ENCODE measurements at places on chromosomes 6 and 20. TPM values are rescaled to one million over a fixed set of nuclear protein-coding genes. Genes with fewer than 3 reads are reported as not detected.

- no peak overlapping the region for H3K4me3 ChIP-seq
- H3K27me3 ChIP-seq: no peaks in the 10 kb centered on the region
- H3K4me1 ChIP-seq: no peaks in the 10 kb centered on the region
- no peaks in the 10 kb centered on the region for H3K36me3 ChIP-seq
- no peak for DNase-seq
- H3K27ac ChIP-seq: no peak overlapping the region
Observed at GRCh38 chr6:169487579-169488436, 214.0 kb downstream of the WDR27 start.

- no peak overlapping the region for H3K27ac ChIP-seq
- DNase-seq: no peak
- H3K4me1 ChIP-seq: no peaks in the 10 kb centered on the region
- H3K27me3 ChIP-seq: no peaks in the 10 kb centered on the region
- no peaks in the 10 kb centered on the region for H3K36me3 ChIP-seq
Observed at GRCh38 chr6:12980741-12981140, 264.2 kb downstream of the PHACTR1 start.

DNA sequence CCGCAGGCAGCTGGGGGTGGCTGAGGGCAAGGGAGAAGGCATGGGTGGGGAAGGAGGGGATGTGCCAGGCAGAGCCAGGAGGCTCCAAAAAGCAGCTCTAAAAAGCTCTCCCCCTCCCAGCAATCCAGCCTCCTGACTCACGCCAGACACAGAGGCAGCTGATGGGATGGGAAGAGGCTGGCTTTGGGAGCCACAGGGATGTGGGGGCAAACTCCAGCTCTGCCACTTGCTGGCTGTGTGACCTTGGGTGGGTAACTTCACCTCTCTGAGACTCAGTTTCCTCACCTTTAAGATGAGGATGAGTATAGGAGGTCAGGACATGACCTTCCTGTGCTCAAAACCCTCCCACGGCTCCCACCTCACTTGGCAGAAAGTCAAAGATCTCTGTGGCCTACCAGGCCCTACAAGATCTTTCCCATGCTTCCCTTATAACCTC lies 148.9 kb downstream of the CEBPB start:
- H3K27me3 ChIP-seq: peaks cover 3% of the 10 kb centered on the region
- peaks cover 54% of the 10 kb centered on the region for H3K4me1 ChIP-seq
- H3K36me3 ChIP-seq: no peaks in the 10 kb centered on the region
- peak overlapping the region; percentile 39 for H3K4me3 ChIP-seq
- H3K27ac ChIP-seq: no peak overlapping the region
- no peak for DNase-seq

DNA sequence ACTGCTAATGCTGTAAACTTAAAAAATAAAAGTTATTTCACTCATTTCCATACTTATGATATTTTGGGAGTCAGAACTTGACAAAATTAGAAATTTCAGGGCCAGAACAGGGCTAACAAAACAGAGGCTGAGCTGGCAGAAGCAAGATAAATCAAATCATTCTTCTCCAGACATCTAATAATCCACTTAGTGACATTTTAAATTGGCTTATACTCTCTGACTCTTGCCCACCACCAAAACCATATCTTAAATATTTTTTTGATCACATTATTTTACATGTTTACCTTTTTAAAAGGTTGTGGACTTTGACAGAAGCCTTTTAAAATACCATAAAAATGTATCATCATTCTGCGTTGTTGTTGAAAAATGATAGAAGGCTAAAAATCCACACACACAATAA lies 116.5 kb downstream of the LMBRD1 start:
- H3K27me3 ChIP-seq: no peaks in the 10 kb centered on the region
- no peak overlapping the region for H3K4me3 ChIP-seq
- no peak overlapping the region for H3K27ac ChIP-seq
- H3K36me3 ChIP-seq: no peaks in the 10 kb centered on the region
- DNase-seq: no peak
- H3K4me1 ChIP-seq: no peaks in the 10 kb centered on the region

- H3K27me3 ChIP-seq: peaks cover 23% of the 10 kb centered on the region
- H3K4me3 ChIP-seq: peak overlapping the region; percentile 69
- H3K36me3 ChIP-seq: no peaks in the 10 kb centered on the region
- peak overlapping the region; percentile 66 for H3K27ac ChIP-seq
Observed at GRCh38 chr6:53347921-53348370, 804 bp downstream of the ELOVL5 start.

- peak; percentile 36 for DNase-seq
- peak overlapping the region; percentile 10 for H3K4me3 ChIP-seq
- peak overlapping the region; percentile 0 for H3K27ac ChIP-seq
- no peaks in the 10 kb centered on the region for H3K36me3 ChIP-seq
Observed at GRCh38 chr6:79158856-79159516, 75.5 kb downstream of the HMGN3 start.

GRCh38 chr6:105428342-105428957 lies 25.6 kb upstream of the PREP start:
- no peaks in the 10 kb centered on the region for H3K27me3 ChIP-seq
- H3K27ac ChIP-seq: peak overlapping the region; percentile 68
- peaks cover 39% of the 10 kb centered on the region for H3K4me1 ChIP-seq
- no peaks in the 10 kb centered on the region for H3K36me3 ChIP-seq
- H3K4me3 ChIP-seq: peak overlapping the region; percentile 51
- DNase-seq: peak; percentile 92

- no peak for DNase-seq
- H3K4me3 ChIP-seq: no peak overlapping the region
- no peak overlapping the region for H3K27ac ChIP-seq
- H3K4me1 ChIP-seq: no peaks in the 10 kb centered on the region
Observed at GRCh38 chr6:9496837-9497236, 918.0 kb downstream of the TFAP2A start.

- no peak overlapping the region for H3K27ac ChIP-seq
- no peaks in the 10 kb centered on the region for H3K4me1 ChIP-seq
- H3K27me3 ChIP-seq: peaks cover 67% of the 10 kb centered on the region
- H3K4me3 ChIP-seq: no peak overlapping the region
- H3K36me3 ChIP-seq: no peaks in the 10 kb centered on the region
- DNase-seq: no peak
Observed at GRCh38 chr20:56945057-56945456, 316.0 kb downstream of the TFAP2C start.

GRCh38 chr6:134152767-134153485 lies 100.5 kb upstream of the SLC2A12 start:
- no peak overlapping the region for H3K4me3 ChIP-seq
- no peak overlapping the region for H3K27ac ChIP-seq
- DNase-seq: no peak
- H3K36me3 ChIP-seq: no peaks in the 10 kb centered on the region
- no peaks in the 10 kb centered on the region for H3K27me3 ChIP-seq

- no peaks in the 10 kb centered on the region for H3K27me3 ChIP-seq
- peaks cover 7% of the 10 kb centered on the region for H3K4me1 ChIP-seq
- peaks cover 9% of the 10 kb centered on the region for H3K36me3 ChIP-seq
- DNase-seq: no peak
- no peak overlapping the region for H3K27ac ChIP-seq
- H3K4me3 ChIP-seq: no peak overlapping the region
Observed at GRCh38 chr6:107533415-107534059, 43.6 kb downstream of the SOBP start.

GRCh38 chr6:152273638-152274037 lies 363.5 kb downstream of the SYNE1 start:
- peaks cover 22% of the 10 kb centered on the region for H3K4me1 ChIP-seq
- DNase-seq: no peak
- no peak overlapping the region for H3K27ac ChIP-seq
- H3K27me3 ChIP-seq: no peaks in the 10 kb centered on the region
- no peak overlapping the region for H3K4me3 ChIP-seq

DNA sequence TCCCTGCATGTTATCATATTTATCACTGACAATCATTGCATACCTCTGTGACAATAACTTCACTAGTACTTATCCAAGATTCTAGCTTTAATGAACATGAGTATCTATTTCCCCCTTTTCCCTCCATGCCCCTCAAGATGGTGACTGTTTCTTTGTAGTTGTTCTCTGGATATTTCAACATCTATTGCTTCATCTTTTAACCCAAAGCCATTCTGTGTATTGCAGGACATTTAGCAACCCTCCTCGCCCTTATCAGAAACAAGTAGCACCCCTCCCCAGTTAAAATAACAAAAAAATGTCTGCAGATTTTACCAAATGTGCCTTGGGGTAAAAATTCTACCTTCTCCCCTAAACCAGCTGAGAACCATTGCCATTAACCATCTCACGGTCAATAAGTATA lies 979.8 kb upstream of the MANEA start:
- no peak overlapping the region for H3K27ac ChIP-seq
- DNase-seq: no peak
- H3K27me3 ChIP-seq: no peaks in the 10 kb centered on the region

DNA sequence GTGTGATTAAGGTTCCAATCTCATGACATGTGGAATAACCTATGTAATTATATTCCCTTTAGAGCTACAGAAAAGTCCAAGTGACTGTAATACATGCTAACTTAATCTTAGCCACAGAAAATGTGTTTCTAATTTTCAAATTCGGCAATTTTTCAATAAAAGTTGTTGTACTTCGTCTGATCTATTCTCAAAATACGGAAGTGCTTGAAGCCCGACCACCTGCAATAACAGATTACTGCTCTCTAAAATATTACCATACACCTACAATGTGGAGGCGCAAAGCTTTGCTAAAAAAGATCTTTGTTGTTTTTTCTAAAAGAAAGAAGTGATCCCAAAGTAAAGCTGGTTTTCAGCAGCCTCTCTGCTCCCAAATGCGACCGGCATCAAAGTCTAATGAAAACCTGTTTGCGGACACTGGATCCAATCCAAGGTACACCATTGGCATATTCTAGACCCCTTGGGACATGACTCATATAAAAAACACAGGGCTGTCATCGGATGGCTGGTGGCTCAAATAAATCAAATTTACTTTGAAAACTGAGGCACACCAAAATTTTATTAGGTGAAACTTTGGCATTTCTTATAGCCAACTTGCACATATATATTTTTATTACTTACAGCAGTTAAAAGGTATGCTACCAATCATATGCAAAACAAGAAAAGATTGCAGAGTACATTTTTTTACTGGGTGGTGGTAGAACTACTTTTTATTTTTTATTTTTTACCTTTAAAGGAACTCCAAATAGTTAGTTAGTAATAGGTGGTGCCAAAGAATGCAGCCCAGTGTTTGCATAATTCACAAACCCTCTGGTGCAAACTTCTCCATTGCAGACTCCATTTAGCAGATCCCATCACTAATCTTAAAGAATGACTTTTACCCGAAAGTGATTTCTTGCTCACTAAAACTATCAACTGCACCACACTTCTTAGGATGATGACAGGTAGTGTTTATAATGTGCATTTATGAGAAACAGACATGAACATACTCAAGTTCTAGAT lies 118.7 kb upstream of the TBX18 start:
- H3K27me3 ChIP-seq: no peaks in the 10 kb centered on the region
- H3K27ac ChIP-seq: no peak overlapping the region
- H3K4me3 ChIP-seq: no peak overlapping the region
- no peak for DNase-seq
- no peaks in the 10 kb centered on the region for H3K36me3 ChIP-seq

GRCh38 chr6:84033523-84034451 lies at the start of gene MRAP2:
Gene MRAP2, plus strand, starts transcription at chr6:84033772. Its CDS starts 21,547 bp downstream, at chr6:84055319.
- H3K27ac ChIP-seq: no peak within 1 kb of the TSS
- no peak for DNase-seq
- H3K4me1 ChIP-seq: 0 out of 2 replicates have a peak, but pooled peaks cover 5% of the 10 kb centered on the region
- H3K4me3 ChIP-seq: peak within 1 kb of the TSS; percentile 79
- H3K36me3 ChIP-seq: no peaks in the 10 kb centered on the region

GRCh38 chr20:29874476-29875202 lies 1382.8 kb upstream of the DEFB115 start:
- no peaks in the 10 kb centered on the region for H3K36me3 ChIP-seq
- no peak for DNase-seq
- H3K27ac ChIP-seq: no peak overlapping the region
- no peaks in the 10 kb centered on the region for H3K4me1 ChIP-seq
- no peak overlapping the region for H3K4me3 ChIP-seq

DNA sequence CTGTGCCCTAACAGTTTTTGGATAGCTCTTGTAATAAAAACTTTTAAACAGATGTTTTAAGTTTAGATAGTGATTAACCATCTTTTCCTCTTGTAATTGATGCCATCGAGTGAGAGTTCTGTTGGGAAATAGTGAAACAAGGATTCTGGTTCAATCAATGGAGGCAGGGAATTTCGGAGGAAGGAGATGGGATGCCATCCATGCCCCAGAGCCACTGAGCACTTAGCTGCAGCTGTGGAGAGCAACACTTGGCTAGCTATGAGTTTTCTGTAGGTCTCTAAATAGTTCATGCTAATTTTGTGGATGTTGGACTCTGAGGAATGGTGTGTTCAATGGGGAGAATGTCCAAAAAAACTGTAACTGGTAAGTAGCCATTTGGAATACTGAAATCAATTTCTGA lies 16.7 kb downstream of the CBFA2T2 start:
- H3K4me1 ChIP-seq: peaks cover 15% of the 10 kb centered on the region
- H3K4me3 ChIP-seq: no peak overlapping the region
- DNase-seq: no peak
- no peak overlapping the region for H3K27ac ChIP-seq
- H3K27me3 ChIP-seq: no peaks in the 10 kb centered on the region

DNA sequence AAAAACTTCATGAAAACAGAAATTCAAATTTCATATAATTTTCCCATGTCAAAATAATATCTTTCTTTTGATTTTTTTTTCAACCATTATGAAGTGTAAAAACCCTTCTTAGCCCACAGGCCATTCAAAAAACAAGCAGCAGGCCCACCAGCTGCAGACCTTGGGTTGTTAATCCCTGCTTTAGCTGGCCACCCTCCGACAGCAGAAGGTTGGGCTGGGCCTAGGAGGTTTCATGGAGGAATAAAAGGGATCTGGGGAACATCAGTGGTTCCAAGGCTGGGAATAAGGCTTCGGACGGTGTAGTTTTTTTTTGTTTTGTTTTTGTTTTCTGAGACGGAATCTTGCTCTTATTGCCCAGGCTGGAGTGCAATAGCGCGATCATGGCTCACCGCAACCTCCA lies 3.6 kb upstream of the HSP90AB1 start:
- no peak overlapping the region for H3K4me3 ChIP-seq
- no peak for DNase-seq
- H3K27me3 ChIP-seq: no peaks in the 10 kb centered on the region

GRCh38 chr20:6238421-6238820 lies 115.6 kb upstream of the FERMT1 start:
- no peak for DNase-seq
- no peak overlapping the region for H3K4me3 ChIP-seq
- H3K27me3 ChIP-seq: no peaks in the 10 kb centered on the region
- no peaks in the 10 kb centered on the region for H3K4me1 ChIP-seq
- no peak overlapping the region for H3K27ac ChIP-seq
- no peaks in the 10 kb centered on the region for H3K36me3 ChIP-seq

GRCh38 chr20:50299325-50299629 lies 108.6 kb downstream of the CEBPB start:
- DNase-seq: no peak
- H3K4me3 ChIP-seq: no peak overlapping the region
- H3K27ac ChIP-seq: no peak overlapping the region

LRFN2 gene
- not detected for total RNA-seq

HTR1E gene
- not detected for total RNA-seq

CD109 gene
- total RNA-seq: 0.52 TPM

C6orf58 gene
- total RNA-seq: not detected

BTN1A1 gene
- total RNA-seq: not detected

C2 gene
- total RNA-seq: 165 TPM

IPCEF1 gene
- not detected for total RNA-seq

SGK2 gene
- 34.3 TPM for total RNA-seq

TREML2 gene
- not detected for total RNA-seq
